ENCODE measurements at places on chromosomes 7 and 10.

- no peak for DNase-seq
Observed at GRCh38 chr10:70234668-70235447, 1.6 kb upstream of the PPA1 start.

- no peak for DNase-seq
Observed at GRCh38 chr10:90929179-90929578, 8.3 kb upstream of the ANKRD1 start.

DNA sequence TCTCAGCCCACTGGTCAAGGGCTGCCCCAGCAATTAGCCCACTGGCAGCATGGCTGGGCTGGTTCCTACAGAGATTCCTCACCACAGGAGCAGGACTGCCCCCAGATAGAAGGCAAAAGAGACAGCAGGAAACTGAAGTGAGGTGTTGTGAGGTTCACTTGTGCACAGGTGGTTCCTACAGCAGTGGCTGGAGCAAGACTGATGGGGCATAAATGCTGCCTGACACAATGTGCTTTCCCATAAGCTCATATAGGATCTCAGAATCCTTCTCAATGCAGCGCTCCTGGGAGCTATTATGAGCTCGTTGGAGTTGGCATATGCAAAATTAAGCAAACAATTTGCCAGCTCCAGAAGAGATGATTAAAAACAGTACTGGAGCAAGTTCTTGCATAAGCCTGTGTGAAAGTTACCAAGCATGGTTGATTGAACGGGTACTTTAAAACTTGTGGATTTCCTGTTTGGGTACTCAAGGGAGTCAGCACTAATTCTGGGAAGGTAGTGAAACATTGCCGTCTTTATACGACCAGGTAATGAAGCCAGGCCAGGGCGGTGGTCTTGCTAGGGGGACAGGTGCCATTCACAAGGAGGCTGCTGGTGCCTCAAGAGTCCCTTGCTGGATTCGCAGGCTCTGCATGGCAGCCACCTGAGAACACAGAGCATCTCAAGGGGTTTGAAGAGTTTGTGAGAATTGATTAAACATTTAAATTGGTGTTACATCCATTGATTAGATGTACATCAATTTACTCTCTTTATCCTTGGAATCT is 20.3 kb upstream of the PRKCQ start:
- DNase-seq: no peak

DNA sequence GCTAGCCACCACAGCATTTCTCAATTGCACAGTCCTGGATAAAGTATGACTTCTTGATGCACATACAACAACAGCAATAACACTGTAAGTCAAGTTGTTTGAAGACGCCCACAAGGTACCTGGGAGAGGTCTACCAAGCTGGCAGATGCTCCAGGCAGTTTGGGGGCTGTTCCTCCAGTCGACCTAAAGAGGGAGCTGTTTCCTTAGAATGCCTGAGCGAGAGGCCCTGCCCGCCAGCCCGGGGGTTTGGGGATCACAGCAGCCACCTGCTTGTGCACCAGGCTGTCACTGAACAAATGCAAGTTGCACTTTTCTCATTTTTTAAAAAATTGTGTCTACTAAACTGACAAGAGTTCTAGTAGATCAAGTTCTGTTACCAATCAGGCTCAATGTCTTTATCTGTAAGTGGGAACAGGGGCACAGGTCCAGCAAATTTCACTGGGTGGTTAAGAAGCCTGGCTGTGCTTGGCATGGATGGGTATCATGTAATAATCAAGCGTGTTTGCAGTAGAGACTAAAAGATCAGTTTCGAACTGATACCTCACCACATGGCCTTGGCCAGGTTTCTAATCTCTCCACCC is 193.8 kb upstream of the ADO start:
- DNase-seq: no peak

- no peak for DNase-seq
Observed at GRCh38 chr10:31586723-31587638, 268.0 kb downstream of the ZEB1 start.

GRCh38 chr7:117386110-117386706 is 41.1 kb downstream of the ASZ1 start:
- DNase-seq: no peak

DNA sequence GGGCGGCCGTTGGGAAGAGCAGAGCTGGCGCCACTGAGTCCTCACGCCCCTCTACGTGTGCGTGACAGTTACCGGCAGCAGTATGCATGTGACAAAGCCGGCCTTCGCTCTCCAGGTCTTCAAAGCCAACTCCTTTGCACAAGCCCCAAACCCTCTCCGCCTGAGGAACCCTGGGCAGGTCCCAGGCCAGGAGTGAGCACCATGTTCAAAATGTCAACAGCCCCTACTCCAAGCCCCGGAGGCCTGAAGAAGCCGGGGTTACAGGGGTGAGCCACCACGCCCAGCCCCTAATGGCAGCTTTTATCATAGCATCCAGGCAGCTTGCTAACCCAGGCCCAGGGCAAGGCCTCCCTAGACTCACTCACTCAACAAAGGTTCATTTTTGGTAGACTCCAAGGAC is 70.8 kb downstream of the OAT start:
- no peak for DNase-seq

DNA sequence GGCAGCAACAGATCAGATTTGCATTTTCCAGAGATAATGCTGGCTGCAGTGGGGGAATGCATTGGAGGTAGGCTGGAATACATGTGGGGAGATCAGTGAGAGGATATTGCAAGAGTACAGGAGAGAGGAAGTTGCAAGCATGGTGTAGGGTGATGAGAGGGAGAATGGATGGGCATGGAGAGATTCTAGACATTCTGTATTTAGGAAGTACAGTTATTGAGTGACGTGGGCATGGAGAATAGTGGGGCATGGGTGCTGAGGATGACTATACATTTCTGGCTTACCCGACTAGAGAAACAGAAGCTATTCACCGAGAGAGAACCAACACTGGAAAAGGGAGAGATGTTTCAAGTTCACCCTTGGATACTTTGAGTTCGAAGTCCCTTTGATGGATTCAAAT is 116.9 kb upstream of the SVIL start:
- no peak for DNase-seq

All from kidney capillary endothelial cell (primary cell).